ENCODE measurements at places on chromosomes 16 and 17. TPM values are rescaled to one million over a fixed set of nuclear protein-coding genes. Genes with fewer than 3 reads are reported as not detected.

Gene CORO6
- 6.2 TPM for total RNA-seq

Gene TAC4
- not detected for total RNA-seq

Gene XPO6
- 228 TPM for total RNA-seq

Gene TP53TG3B
- total RNA-seq: not detected

Gene SLC38A8
- total RNA-seq: not detected

Gene ABAT
- 9.8 TPM for total RNA-seq
